Activated B cell treated with CpG ODN at 0.5 μM for 24 hours (primary cell): ENCODE measurements at places on chromosomes 5 and 9. TPM values are rescaled to one million over a fixed set of nuclear protein-coding genes. Genes with fewer than 3 reads are reported as not detected.

The ANKRD31 gene
- total RNA-seq: 0.13 and 0.15 TPM in 2 replicates

The PCDHA10 gene
- total RNA-seq: 0.07 TPM in 1 of 2 replicates, not detected in the other

DNA sequence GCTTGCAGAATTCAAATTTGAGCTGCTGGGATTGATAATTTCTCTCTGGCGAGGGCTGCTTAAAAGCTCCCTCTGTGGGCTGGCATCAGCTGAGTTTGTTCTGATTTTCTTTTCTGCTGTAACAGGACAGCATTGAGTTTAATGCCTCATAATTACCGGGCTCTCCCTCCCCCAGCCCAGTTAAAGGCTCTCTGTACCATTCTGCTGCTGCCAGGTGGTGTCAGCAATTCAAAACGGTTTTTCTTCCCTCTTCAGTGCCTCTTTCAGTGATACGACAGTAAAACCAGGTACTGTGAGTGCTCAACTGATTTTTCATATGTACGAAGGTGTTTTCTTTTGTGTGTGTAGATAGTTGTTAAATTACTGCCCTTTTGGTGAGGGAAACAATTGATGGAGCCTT lies 509.3 kb upstream of the CTNND2 start:
- H3K4me3 ChIP-seq: no peak overlapping the region
- H3K27me3 ChIP-seq: no peaks in the 10 kb centered on the region
- H3K4me1 ChIP-seq: no peaks in the 10 kb centered on the region
- H3K36me3 ChIP-seq: no peaks in the 10 kb centered on the region
- H3K27ac ChIP-seq: no peak overlapping the region

The GPR150 gene
- 0.60 and 1.1 TPM in 2 replicates for total RNA-seq

- peaks cover 12% of the 10 kb centered on the region for H3K36me3 ChIP-seq
- peak overlapping the region; percentile 90 for H3K27ac ChIP-seq
- DNase-seq: no peak
- H3K4me1 ChIP-seq: peaks cover 94% of the 10 kb centered on the region
Observed at GRCh38 chr9:89466451-89467277, 31.2 kb downstream of the SEMA4D start.
